ENCODE measurements at places on chromosomes 2 and 18. TPM values are rescaled to one million over a fixed set of nuclear protein-coding genes. Genes with fewer than 3 reads are reported as not detected.

The SLC11A1 gene
- 0.33 TPM for total RNA-seq

The ACVR1C gene
- 0.50 TPM for total RNA-seq

The ALK gene
- total RNA-seq = under 0.01 TPM

The SCYGR4 gene
- not detected for total RNA-seq

The HIBCH gene
- 30.0 TPM for total RNA-seq

All from smooth muscle cell of trachea (primary cell).